ENCODE measurements at places on chromosomes 11 and 22. TPM values are rescaled to one million over a fixed set of nuclear protein-coding genes. Genes with fewer than 3 reads are reported as not detected.

GRCh38 chr11:31788085-31788484 lies 23.0 kb downstream of the PAX6 start:
- no peak for DNase-seq
- peaks cover 2% of the 10 kb centered on the region for H3K4me1 ChIP-seq
- no peaks in the 10 kb centered on the region for H3K36me3 ChIP-seq
- H3K27ac ChIP-seq, result no peak overlapping the region
- H3K27me3 ChIP-seq, result peaks cover 2% of the 10 kb centered on the region
- no peak overlapping the region for H3K4me3 ChIP-seq

DNA sequence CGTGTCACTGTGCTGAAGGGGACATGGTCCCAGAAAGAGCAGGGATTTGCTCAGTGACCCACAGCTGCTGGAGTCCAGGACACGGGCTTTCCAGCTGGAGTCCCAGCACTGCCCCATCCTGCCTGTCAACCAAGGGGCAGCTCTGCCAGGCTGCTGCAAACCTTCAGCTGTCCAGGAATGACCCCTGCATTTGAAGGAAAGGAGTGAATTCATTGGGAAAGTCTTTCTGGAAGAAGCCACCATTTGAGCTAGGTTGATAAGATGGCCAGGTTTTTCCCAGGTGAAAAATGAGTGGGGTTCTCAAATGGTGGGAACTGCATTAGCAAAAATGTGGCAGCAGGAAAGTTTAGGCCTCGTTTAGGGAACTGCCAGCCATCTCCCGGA lies 9.4 kb downstream of the KCNK7 start:
- no peaks in the 10 kb centered on the region for H3K27me3 ChIP-seq
- peaks cover 30% of the 10 kb centered on the region for H3K4me1 ChIP-seq
- H3K36me3 ChIP-seq, result peaks cover 11% of the 10 kb centered on the region

GRCh38 chr11:101299210-101299609 lies 169.6 kb upstream of the PGR start:
- H3K4me3 ChIP-seq, result no peak overlapping the region
- peaks cover 6% of the 10 kb centered on the region for H3K27me3 ChIP-seq
- no peak for DNase-seq
- H3K36me3 ChIP-seq, result no peaks in the 10 kb centered on the region
- no peak overlapping the region for H3K27ac ChIP-seq
- H3K4me1 ChIP-seq, result no peaks in the 10 kb centered on the region

GRCh38 chr11:110472858-110473257 lies 43.1 kb downstream of the FDX1 start:
- no peak overlapping the region for H3K27ac ChIP-seq
- peaks cover 22% of the 10 kb centered on the region for H3K4me1 ChIP-seq
- peaks cover 2% of the 10 kb centered on the region for H3K36me3 ChIP-seq
- DNase-seq, result no peak
- H3K4me3 ChIP-seq, result no peak overlapping the region

- no peak for DNase-seq
- peaks cover 50% of the 10 kb centered on the region for H3K4me1 ChIP-seq
- H3K27me3 ChIP-seq, result no peaks in the 10 kb centered on the region
- peak overlapping the region; percentile 2 for H3K27ac ChIP-seq
- no peak overlapping the region for H3K4me3 ChIP-seq
Measured at GRCh38 chr11:68352591-68352990, 40.2 kb downstream of the LRP5 start.

Gene LMO2
- not detected for total RNA-seq

Gene OR52N4
- total RNA-seq, result not detected

GRCh38 chr11:61959114-61959513 lies 8.3 kb downstream of the FTH1 start:
- no peaks in the 10 kb centered on the region for H3K27me3 ChIP-seq
- peaks cover 49% of the 10 kb centered on the region for H3K4me1 ChIP-seq
- DNase-seq, result peak; percentile 19
- peak overlapping the region; percentile 27 for H3K27ac ChIP-seq

GRCh38 chr22:49366437-49366836 lies 461.2 kb downstream of the BRD1 start:
- H3K27ac ChIP-seq, result no peak overlapping the region
- H3K4me3 ChIP-seq, result no peak overlapping the region
- peaks cover 8% of the 10 kb centered on the region for H3K4me1 ChIP-seq
- peaks cover 3% of the 10 kb centered on the region for H3K27me3 ChIP-seq
- no peak for DNase-seq
- no peaks in the 10 kb centered on the region for H3K36me3 ChIP-seq

Gene CELSR1
- total RNA-seq, result 27.9 TPM

GRCh38 chr11:66324664-66325063 lies 7.8 kb upstream of the CD248 start:
- peak overlapping the region; percentile 92 for H3K27ac ChIP-seq
- no peaks in the 10 kb centered on the region for H3K27me3 ChIP-seq
- DNase-seq, result no peak
- no peak overlapping the region for H3K4me3 ChIP-seq
- peaks cover 3% of the 10 kb centered on the region for H3K36me3 ChIP-seq

DNA sequence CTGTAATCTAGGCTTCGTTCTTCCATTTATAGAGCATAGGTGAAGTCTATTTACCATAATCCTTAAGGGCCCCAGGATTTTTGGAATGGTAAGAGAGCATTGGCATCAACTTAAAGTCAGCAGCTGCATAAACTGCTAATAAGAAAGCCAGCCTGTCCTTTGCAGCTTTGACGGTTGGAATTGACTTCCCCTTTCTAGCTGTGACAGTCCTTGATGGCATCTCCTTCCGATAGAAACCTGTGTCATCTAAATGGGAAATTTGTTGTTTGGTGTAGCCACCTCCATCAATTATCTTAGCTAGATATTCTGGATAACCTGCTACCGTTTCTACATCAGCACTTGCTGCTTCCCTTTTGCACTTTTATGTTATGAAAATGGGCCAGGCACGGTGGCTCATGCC lies 58.0 kb upstream of the GLYATL1B start:
- no peak for DNase-seq
- no peaks in the 10 kb centered on the region for H3K4me1 ChIP-seq
- H3K27me3 ChIP-seq, result peaks cover 20% of the 10 kb centered on the region
- H3K4me3 ChIP-seq, result no peak overlapping the region
- no peak overlapping the region for H3K27ac ChIP-seq

DNA sequence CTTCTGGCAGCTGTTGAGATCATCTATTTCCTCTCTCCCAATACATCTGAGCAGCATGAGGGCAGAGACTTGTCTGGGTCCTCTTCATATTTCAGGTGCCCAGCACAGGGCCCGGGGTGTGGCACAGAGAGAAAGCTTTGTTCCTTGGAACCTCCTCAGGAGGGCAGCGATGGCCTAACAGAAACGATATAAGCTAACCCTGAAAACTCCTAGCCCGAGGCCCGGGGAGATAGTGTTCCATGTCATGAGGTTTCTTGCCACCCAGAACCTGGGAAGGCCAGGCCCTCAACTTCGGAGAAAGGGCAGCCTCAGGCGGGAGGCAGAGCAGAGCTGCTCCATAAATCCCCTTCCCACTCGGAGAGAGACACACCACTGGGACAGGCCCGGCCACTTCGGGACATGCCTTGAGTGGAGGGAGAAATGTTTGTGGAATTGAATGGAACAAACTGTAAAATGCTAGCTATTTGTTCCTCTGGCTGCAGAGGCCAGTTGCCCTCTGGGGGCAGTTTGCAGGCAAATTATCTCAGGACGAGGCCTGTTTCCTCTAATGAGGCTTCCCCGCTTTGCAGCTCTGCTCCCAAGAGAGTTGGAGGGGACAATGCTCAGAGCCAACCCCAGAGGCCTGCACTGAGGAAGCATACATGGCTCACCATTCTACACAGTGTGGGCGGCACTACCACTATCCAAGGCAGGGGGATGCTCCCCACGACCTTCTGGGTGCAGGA lies 11.6 kb downstream of the ARRB1 start:
- peak overlapping the region; percentile 12 for H3K4me3 ChIP-seq
- H3K36me3 ChIP-seq, result no peaks in the 10 kb centered on the region
- no peaks in the 10 kb centered on the region for H3K27me3 ChIP-seq
- DNase-seq, result no peak
- peak overlapping the region; percentile 79 for H3K27ac ChIP-seq
- peaks cover 49% of the 10 kb centered on the region for H3K4me1 ChIP-seq

GRCh38 chr11:70091638-70092037 lies 13.5 kb downstream of the ANO1 start:
- H3K4me3 ChIP-seq, result no peak overlapping the region
- H3K4me1 ChIP-seq, result peaks cover 7% of the 10 kb centered on the region
- no peak overlapping the region for H3K27ac ChIP-seq
- no peaks in the 10 kb centered on the region for H3K36me3 ChIP-seq

Gene PRSS23
- total RNA-seq, result 742 TPM

DNA sequence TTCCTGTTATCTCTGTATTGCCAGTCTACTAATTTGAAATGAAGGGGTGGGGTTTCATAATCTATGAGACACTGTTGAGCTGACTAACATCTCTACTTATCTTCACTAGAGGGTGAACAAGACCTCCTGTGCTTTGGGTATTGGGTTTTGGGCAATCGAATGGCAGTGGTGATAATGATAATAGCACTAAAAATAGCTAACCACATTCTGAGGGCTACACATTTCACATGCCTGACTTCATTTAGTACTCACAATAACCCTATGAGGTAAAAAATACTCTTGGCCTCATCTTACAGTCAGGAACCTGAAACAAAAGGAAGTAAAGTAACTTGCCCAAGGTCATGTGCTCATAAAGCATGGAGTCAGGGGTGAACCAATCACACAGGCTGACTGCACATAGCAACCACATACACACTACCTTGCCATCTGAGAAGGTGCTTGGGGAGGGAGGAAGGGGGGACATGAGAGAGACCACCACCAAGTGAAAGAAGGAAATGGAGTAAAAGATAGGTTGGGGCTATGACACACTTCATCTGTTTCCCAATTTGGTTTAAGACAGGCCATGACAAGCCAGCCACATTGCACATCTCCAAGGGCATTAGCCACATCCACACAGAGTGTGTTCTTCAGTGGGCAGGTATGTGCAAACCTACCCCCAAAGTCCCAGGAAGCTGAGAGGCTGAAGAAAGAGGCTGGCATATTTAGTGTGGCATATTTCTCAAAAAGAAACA lies 387.6 kb upstream of the DDI1 start:
- DNase-seq, result no peak
- no peaks in the 10 kb centered on the region for H3K4me1 ChIP-seq
- H3K27ac ChIP-seq, result no peak overlapping the region
- H3K4me3 ChIP-seq, result no peak overlapping the region
- no peaks in the 10 kb centered on the region for H3K27me3 ChIP-seq

DNA sequence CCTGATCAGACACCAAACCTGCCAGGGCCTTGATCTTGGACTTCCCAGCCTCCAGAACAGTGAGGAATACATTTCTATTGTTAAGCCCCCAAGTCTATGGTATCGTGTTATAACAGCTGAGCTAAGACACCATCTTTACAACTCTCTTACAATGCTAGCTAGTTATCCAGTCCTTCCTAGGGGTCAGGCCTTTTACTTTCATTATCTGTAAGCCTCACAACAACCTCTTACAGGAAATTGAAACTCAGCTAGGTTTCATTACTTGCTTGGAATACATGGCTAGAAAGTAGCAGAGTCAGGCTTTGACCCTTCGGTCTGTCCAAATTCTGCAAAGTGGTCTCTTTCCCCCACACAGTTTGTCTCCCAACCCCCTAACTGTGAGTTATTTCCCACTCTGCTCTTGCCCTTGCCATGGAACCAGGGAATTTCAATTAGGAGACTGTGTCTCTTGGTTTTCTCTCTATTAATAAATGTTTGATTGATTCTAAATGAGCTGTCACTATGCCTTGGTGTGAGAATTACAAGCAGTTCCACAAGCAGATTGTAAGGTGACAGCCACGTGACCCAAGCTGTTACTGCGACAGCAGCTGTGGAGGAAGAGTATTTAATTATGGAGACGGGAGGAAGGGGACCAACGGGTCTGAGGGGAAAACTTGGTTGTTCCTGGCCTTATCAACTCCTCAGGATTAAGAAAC lies 38.4 kb upstream of the CLMP start:
- peaks cover 20% of the 10 kb centered on the region for H3K4me1 ChIP-seq
- H3K4me3 ChIP-seq, result no peak overlapping the region
- DNase-seq, result no peak
- no peaks in the 10 kb centered on the region for H3K36me3 ChIP-seq

GRCh38 chr11:45275828-45276227 lies 10.3 kb downstream of the SYT13 start:
- H3K27ac ChIP-seq, result no peak overlapping the region
- H3K27me3 ChIP-seq, result peaks cover 29% of the 10 kb centered on the region
- H3K36me3 ChIP-seq, result peaks cover 2% of the 10 kb centered on the region
- DNase-seq, result no peak
- H3K4me1 ChIP-seq, result peaks cover 8% of the 10 kb centered on the region

Gene CCDC81
- total RNA-seq, result 1.7 TPM

DNA sequence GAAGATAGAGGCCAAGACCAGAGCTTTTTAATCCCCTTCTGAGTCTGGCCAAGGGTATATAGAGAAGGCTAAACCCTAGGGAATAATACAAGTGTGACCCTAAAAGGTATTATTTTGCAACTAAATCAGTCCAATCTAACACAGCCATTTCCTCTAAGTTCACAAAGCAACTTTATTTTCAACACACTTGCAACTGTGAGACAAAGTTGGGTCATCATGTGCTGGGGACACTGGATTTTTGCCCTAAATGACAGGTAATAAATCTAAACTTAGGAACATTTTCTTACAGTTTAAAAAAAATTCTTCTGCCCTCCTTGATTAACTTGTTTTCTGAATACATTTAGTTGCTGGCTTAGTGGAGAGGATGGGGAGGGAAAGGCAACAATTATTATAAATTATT lies 78.3 kb downstream of the DDIAS start:
- H3K36me3 ChIP-seq, result peaks cover 19% of the 10 kb centered on the region
- H3K27me3 ChIP-seq, result no peaks in the 10 kb centered on the region
- H3K4me3 ChIP-seq, result no peak overlapping the region
- H3K27ac ChIP-seq, result peak overlapping the region; percentile 88
- DNase-seq, result no peak
- H3K4me1 ChIP-seq, result peaks cover 47% of the 10 kb centered on the region

DNA sequence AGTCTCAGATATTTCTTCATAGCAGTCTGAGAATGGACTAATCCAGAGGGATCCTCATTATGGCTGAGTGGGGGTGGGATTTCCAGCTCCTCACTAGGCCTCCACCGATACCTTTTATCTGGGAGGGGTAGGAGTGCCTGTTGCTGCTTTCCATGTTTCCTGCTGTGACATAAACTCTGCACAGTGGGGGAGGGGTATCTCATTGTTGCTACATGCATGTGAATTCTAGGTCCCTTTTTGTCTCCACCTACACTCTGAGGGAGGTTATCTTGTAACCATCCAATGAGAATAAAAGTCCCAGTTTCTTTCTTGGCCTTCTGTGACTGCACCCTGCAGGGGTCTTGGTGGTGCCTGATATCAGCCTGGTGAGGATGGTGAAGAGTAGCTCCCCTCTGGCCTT lies 60.5 kb downstream of the ADAMTS15 start:
- peaks cover 19% of the 10 kb centered on the region for H3K36me3 ChIP-seq
- H3K4me1 ChIP-seq, result peaks cover 26% of the 10 kb centered on the region
- no peak overlapping the region for H3K27ac ChIP-seq
- no peak overlapping the region for H3K4me3 ChIP-seq
- DNase-seq, result no peak

DNA sequence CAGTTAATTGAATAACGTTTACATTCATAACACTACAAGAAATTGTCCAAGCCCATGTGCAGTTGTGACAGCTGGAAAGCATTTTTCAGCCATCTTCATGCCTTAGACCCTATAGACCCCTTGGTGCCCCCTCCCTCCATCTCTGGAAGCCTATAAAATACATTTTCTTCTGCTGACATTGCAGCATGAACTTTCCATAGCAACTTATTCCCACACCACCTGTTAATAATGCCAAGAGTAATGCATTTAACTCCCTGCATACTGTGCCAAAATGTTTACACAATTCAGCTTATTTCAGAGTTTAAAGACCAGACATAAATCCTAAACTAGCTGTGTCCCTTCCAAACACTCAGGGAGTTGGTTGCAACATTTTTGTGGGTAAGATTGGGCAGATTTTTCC lies 143.0 kb upstream of the ARHGAP20 start:
- DNase-seq, result no peak
- H3K4me3 ChIP-seq, result no peak overlapping the region
- H3K27ac ChIP-seq, result no peak overlapping the region
- peaks cover 27% of the 10 kb centered on the region for H3K4me1 ChIP-seq

All from chondrocyte (in vitro differentiated cells).